ENCODE measurements at places on chromosomes 7 and 10. TPM values are rescaled to one million over a fixed set of nuclear protein-coding genes. Genes with fewer than 3 reads are reported as not detected.

The A1CF gene
- total RNA-seq, result not detected

GRCh38 chr10:120511165-120511564, 54.1 kb downstream of the PLPP4 start:
- H3K36me3 ChIP-seq, result no peaks in the 10 kb centered on the region
- no peak overlapping the region for H3K27ac ChIP-seq
- DNase-seq, result no peak
- no peaks in the 10 kb centered on the region for H3K4me1 ChIP-seq
- no peaks in the 10 kb centered on the region for H3K27me3 ChIP-seq

The MBLAC1 gene
- total RNA-seq, result 5.6 TPM

DNA sequence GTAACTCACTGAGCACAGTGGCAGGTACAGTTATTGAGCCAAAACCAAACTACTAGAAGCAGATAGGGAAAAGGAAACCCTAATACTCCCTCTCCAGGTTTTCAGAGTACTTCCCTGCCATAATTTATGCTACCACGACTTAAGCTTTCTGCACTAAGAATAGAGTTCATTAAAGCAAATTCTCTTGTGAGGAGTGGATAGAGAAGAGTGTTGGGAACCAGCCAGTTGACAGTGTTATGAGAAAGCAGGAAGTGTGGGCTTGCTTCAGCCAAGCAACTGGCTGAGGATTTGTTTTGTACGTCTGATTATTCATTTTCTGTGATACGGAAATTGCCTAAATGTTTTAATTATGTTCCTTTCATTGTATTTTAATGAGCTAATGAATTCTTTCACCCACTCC, 280.5 kb downstream of the KIF20B start:
- no peak overlapping the region for H3K4me3 ChIP-seq
- no peak overlapping the region for H3K27ac ChIP-seq
- no peaks in the 10 kb centered on the region for H3K27me3 ChIP-seq
- no peak for DNase-seq
- H3K36me3 ChIP-seq, result no peaks in the 10 kb centered on the region

DNA sequence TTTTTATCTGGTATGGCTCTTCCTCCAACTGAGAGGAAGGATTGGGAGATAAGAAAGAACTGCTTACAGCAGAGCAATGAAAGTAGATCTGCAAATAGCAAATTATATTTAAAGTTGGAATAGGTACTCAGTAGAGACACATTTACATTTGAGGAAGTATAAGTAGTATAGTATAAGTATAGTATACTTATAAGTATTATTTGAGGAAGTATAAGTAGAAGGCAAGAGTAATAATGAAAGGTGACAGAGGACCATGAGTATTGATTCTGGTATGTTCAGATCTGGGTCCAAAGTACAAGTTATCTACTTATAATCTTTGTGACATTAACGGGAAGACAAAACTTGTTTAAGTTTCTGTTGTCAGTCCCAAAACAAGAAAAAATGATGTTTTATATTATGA, 527.6 kb upstream of the SORCS1 start:
- H3K4me3 ChIP-seq, result no peak overlapping the region
- no peak overlapping the region for H3K27ac ChIP-seq
- no peaks in the 10 kb centered on the region for H3K27me3 ChIP-seq
- no peak for DNase-seq
- no peaks in the 10 kb centered on the region for H3K4me1 ChIP-seq
- no peaks in the 10 kb centered on the region for H3K36me3 ChIP-seq

DNA sequence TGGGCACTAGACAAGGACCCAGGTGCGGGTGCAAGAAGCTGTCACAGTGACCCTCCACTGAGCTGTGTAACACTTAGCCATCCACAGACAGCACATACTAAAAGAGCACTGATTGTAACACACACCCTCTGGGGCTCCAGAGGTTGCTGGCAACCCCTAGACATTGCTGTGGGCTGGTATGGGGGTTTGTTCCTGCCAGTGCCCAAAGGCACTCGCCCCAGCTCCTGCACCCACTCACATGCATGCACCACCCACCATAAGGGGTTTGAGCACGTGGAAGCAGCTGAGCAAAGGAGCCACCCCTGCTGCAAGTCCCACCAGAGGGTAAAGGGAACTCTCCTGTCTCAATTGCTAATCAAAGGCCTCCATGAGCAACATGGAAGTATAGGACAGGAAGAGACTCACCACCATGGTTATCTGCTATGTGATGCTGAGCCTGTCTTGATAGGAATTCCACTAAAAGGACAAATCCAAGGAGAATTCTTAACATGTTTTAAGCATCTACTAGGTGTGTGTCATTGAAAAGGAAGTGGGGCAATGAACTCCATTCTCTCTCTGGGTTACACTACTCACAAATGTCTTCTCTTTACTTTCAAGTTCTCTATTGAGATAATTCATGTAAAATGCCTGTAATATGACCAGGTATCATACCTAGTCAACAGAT, 103.1 kb downstream of the GFRA1 start:
- no peaks in the 10 kb centered on the region for H3K4me1 ChIP-seq
- no peak for DNase-seq
- H3K4me3 ChIP-seq, result no peak overlapping the region
- H3K27me3 ChIP-seq, result no peaks in the 10 kb centered on the region
- no peaks in the 10 kb centered on the region for H3K36me3 ChIP-seq

DNA sequence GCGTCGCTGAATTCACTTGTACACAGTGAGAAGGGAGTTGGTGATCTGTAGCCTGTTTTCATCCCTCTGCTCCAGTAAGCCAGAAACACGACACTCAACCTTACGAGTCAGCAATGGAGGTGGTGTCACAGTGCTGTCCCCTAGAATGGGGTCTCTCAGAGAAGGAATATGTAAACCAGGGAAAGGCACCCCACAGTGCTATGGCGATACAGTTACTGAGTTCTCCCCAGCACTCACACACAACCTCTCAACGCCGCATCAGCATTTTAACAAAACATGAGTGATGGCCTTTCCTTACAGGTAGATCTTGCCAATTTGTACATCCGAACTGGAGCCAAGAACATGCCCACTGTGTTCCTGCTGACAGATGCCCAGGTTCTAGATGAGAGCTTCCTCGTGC, 196.3 kb downstream of the CDCA7L start:
- no peak overlapping the region for H3K4me3 ChIP-seq
- peaks cover under 1% of the 10 kb centered on the region for H3K27me3 ChIP-seq
- no peaks in the 10 kb centered on the region for H3K4me1 ChIP-seq

The APBB1IP gene
- 73.8 TPM for total RNA-seq

The LANCL2 gene
- 7.1 TPM for total RNA-seq

GRCh38 chr7:96212474-96212873, 109.4 kb downstream of the SLC25A13 start:
- H3K4me1 ChIP-seq, result no peaks in the 10 kb centered on the region
- H3K36me3 ChIP-seq, result no peaks in the 10 kb centered on the region
- H3K4me3 ChIP-seq, result no peak overlapping the region
- no peaks in the 10 kb centered on the region for H3K27me3 ChIP-seq
- no peak overlapping the region for H3K27ac ChIP-seq
- DNase-seq, result no peak

The GATA3 gene
- total RNA-seq, result 61.5 TPM

The EN2 gene
- not detected for total RNA-seq

Data from activated CD8-positive, alpha-beta memory T cell treated with anti-CD3 and anti-CD28 coated beads, Interleukin-2, amount 10 ng/mL, durations not matched to agents 7 days and 5 days (primary cell).